Stimulated activated CD8-positive, alpha-beta memory T cell treated with anti-CD3 and anti-CD28 coated beads, Interleukin-4, amount 100 ng/mL, for 1 hour (primary cell): ENCODE measurements at places on chromosomes 1 and 21.

DNA sequence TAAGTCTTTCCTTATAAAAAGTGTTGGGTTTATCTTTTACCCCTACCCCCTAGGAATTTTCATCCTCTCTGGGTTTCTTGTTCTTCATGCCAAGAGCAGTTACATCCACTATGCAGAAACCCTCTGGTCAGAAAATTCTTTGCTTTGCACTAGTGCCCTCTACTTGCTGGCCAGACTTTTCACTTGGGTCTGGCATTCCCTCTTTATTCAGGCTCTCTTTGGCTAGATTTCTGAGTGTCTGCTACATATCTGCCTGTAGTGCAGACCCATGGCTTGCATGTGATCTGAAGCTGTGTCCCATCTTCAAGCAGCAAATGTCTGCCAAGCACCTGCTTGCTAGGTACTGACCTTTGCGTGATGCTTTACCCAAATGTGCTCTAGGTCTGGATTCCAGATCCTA is 237.0 kb downstream of the GPATCH2 start:
- DNase-seq: no peak

DNA sequence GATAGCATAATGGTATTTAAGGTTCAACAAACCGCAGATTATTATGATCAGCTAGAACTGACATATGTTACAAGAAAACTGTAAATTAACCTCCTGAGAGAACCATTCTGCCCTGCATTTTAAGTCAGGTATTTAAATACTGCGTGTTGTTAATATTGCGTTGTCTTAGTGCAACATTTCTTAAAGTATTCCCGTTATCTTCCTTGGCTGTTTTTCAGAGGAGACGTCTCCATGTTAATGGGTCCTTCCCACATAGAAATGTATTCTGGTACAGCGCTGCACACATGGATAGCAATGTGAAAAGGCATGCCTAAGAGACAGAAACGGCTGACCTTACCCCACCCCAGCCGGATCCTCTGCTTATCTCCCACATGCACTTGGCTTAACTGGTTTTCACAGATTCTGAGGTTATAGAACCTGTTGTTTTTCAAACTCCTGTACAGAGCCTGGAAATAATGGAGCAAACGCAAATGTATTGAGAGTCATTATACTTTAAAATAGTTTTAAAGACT is 22.8 kb upstream of the DEGS1 start:
- no peak for DNase-seq

GRCh38 chr1:156705321-156705917 is at the start of gene CRABP2:
Gene CRABP2 (minus strand): TSS chr1:156705583. CDS start chr1:156705446, 137 bp downstream.
- no peak for DNase-seq

DNA sequence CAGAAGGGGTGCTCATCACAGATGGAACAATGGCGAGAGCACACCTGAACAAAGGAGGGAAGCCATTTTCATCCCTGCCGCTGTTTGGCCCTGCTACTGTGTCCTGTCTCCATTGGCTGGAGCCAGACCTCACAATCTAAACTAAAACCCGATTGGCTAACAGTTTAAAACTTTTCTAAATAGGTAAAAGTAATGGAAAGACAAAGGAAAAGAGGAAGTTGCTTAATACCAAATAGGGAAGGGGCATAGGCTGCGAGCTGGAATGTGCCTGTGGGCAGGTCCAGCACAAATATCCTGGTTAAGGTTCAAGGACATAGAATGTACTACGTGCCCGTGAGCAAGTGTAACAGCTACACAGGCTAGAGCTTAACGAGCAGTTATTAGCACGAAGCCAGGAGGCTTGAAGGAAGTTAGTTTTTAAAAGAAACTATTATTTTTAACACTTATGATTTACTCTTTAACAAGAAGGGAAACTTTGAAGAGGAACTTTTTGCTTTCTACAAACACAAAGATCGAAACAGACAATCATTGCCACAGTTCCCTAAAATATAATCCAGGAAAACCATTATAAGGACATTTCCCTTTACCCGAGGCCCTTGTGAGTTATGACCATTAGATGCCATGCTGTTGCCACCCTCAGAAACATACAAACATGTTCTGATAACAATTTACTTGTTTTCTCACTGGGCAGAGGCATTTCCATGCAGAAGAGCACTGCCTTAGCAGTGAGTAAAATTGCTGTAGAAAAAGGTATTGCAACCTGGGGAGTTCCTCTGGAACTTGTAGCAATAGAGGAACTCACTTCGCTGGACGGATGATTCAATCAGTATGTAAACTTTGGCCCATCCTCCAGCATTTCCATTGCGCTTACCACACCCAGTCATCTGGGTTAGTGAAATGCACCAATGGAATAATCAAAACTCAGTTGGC is 4.8 kb upstream of the PTTG1IP start:
- no peak for DNase-seq

GRCh38 chr1:220974431-220974830 is 95.2 kb downstream of the HLX start:
- DNase-seq: no peak

GRCh38 chr1:1441002-1441888 is 5.8 kb downstream of the VWA1 start:
- DNase-seq: peak; percentile 26

GRCh38 chr1:180168786-180169639 is 14.3 kb downstream of the QSOX1 start:
- no peak for DNase-seq

- DNase-seq: no peak
Observed at GRCh38 chr1:204994086-204994862, 48.7 kb upstream of the CNTN2 start.

- DNase-seq: no peak
Observed at GRCh38 chr21:44423312-44423821, 31.9 kb upstream of the LRRC3 start.

- no peak for DNase-seq
Observed at GRCh38 chr1:240611619-240612480, at the start of gene GREM2. Gene GREM2 (minus strand): TSS chr1:240612155. CDS start chr1:240493475, 118,680 bp downstream.

- DNase-seq: no peak
Observed at GRCh38 chr1:175206687-175207086, 14.1 kb upstream of the KIAA0040 start.

DNA sequence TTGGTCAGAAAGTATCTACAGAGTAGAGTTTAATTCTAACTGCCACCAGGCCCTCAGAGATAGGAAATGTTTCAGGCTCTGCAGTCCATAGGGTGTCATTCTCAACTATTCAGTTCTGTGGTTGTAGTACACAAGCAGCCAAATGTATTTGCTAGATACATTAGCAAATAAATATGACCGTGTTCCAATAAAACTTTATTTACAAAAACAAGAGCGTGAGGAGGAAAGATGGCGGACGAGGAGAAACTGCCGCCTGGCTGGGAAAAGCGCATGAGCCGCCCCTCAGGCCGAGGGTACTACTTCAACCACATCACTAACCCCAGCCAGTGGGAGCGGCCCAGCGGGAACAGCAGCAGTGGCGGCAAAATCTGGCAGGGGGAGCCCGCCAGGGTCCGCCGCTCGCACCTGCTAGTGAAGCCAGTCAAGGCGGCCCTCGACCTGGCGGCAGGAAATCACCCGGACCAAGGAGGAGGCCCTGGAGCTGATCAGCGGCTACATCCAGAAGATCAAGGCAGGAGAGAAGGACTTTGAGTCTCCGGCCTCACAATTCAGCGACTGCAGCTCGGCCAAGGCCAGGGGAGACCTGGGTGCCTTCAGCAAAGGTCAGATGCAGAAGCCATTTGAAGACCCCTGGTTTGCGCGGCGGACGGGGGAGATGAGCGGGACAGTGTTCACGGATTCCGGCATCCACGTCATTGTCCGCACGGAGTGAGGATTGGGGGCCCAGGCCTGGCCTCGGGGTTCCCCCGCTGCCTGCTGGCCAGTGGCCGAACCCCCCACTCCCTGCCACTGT is 286.1 kb downstream of the LRRC40 start:
- no peak for DNase-seq

DNA sequence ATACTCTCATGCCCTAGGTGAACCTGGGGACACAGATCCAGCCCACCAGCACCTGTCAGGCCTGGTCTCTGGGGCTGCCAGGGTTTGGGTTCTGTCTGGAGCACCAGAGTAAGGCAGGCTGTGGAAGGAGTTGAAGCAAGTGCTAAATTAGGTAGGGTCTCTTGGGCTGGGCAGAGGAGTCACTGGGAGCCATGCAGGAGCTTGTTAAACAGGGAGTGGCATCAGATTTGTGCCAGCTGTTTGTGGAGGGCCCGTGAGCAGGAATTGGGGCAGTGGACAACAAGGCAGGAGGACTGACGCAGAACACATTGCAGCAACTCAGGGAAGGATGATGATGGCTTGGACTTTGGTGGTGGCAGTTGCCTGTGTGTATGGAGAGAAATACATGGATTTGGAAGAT is 56.3 kb downstream of the PTPRF start:
- DNase-seq: no peak

- DNase-seq: no peak
Observed at GRCh38 chr1:153541641-153542590, 1.2 kb upstream of the S100A5 start.

DNA sequence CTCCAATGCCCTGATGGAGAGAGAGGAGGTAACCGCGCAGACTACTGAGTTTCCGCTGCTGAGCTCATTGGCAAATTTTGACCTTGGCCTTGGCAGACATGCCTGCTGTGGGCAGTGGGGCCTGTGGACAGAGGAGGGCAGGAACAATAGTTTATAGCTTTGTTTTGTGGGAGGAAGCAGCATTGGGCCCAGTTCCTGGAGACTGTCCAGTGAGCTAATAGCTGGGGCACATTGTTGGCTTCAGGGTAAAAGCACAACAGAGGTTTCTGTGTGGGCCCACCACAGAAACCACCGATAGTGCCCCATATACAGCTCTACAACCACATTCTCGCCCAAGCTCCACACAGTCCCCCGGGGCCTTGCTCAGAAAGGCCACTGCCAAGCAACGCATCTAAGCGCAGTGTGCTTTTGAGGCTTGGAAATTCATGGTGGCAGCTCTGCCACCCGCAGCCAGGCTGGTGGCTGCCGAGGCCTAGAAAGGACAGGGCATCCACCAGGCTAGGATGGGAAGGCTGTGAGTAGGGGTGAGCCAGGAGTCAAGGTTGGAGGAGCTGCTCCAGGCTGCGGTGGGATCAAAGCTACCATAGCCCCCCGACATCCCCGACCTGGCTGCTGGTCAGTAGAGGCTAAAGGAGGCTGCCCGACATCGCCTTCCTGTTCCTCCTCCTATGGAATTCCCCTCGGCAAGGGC is 43.2 kb downstream of the NEK2 start:
- no peak for DNase-seq

DNA sequence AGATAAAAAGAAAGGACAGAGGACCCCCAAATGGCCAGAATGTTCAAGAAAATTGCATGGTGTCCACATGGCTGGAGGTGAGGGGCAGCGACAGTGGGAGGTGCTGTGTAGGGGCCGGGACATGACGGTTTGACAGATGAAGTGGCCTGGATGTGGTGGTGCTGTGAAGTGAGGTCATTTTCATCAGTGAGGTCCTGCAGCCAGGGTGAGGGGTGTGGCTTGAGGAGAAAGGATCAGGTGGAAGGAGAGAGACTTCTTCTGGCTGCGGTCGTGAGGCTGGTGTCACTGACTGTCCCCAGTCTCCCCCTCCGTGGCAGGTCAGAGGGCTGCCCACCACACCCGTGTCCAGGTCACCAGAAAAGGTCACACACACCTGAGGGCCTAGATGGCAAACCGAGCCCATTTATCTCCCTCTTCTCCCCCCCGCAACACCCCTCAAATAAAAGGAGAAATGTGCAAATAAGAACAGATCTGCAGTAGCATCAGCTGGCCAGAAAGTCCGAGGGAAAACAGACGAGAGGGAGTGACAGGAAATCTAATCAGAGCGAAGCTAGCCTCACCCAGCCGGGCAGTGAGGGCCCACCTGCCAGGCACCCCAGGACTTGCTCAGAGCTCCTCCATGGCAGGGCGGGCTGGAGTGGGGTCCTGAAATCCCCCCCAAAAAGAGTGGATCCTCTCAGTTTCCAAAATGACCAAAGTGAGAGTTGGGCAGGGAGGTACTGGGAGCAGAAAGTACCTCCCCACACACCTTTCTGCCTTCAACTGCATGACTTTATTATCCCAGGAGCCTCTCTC is 148.5 kb upstream of the EDN2 start:
- no peak for DNase-seq
